ENCODE measurements at places on chromosomes 11 and 22.

GRCh38 chr11:65764434-65764833 lies 16.3 kb downstream of the AP5B1 start:
- no peak for DNase-seq

DNA sequence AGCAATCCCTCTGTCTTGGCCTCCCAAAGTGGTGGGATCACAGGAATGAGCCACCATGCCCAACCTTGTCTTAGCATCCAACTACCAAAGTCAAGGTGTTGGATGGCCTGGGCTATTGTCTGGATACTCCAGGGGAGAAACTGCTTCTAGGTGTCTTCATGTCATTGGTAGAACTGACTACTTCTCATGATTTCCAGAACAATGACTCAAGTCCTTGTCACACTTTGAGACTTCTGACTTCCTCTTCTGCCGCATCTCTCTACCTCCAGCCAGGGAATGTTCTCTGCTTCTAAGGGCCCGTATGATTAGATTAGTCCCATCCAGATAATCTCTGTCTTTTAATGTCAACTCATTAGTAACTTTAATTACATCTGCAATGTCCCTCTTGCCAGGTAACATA lies 30.6 kb downstream of the APOL6 start:
- no peak for DNase-seq

GRCh38 chr11:69241844-69242243 lies 52.1 kb upstream of the MYEOV start:
- DNase-seq = no peak

- DNase-seq = no peak
These were observed 36.6 kb downstream of the PARVG start for GRCh38 chr22:44217346-44217745.

DNA sequence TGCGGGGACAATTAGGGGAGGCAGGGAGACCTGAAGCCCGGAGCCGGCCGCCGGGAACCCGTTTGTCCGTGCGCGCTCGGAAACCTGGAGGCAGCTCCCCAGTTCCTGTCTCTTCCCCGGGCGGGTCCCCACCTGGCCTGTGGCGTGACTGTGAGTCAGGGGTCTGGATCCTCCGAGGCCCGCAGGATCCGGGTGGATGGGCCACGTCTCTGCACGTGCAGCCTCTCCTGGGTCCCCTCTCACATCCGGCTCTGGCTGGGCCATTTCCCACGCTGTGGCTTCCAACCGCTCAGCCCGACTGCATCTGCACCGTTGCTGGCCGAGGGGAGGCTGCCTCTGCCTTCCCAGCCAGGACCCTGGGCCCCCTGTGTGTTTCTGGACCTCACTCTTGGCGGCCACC lies 14.8 kb upstream of the H19 start:
- DNase-seq = no peak

- no peak for DNase-seq
These were observed 42.6 kb downstream of the ST14 start for GRCh38 chr11:130202009-130202817.

GRCh38 chr11:77322506-77322905 lies 21.0 kb upstream of the GDPD4 start:
- DNase-seq = no peak

DNA sequence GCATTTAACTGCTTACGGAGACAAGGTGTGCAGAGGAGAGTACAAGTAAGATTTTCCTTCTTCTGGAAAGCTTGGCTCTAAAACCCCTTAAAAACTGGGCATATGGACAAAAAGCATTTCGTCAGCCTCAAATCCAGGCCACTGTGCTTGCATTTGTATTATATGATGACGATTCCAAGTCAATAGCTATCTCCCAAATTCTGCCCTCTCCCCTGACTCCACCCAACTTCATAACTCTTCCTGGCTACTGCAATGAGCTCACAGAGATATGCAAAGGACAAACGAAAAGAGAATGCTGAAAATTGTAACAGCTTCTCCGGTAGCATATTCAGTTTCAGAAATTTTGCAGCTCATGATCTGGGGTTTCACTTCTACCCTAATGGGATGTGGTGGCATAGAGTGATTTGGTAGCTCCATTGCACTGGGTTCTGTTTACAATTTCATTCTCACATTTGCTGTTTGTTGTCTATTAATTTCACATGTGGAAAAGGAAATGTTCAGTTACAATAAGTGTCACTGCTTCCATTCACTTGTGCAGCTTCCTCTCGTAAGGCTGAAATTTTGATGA lies 45.6 kb upstream of the CHRM4 start:
- no peak for DNase-seq

DNA sequence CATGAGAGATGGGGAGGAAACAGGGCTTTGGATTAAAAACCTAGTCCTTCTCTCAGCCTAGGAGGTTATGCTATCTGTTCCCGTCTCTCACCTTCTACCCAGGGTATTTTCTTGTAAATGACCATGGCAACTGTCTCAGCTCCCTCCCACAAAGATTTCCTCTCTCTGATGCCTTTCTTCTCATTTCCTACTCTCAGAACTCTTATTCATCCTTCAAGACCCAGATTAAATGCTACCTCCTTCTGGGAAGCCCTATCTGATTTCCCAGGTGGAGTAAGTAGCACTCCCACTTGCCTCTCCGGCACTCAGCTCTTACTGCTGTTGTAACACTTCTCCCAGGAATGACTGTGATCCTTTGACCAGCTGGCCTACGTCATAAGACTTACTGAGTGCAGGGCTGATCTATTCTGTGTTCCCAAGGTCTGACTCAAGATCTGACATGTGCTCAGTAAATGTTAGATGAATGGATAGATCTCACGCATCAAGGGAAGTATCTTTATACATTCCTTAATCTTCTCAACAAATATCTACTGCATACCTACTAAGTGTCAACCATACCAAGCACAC lies 175.0 kb downstream of the TENM4 start:
- DNase-seq = no peak

DNA sequence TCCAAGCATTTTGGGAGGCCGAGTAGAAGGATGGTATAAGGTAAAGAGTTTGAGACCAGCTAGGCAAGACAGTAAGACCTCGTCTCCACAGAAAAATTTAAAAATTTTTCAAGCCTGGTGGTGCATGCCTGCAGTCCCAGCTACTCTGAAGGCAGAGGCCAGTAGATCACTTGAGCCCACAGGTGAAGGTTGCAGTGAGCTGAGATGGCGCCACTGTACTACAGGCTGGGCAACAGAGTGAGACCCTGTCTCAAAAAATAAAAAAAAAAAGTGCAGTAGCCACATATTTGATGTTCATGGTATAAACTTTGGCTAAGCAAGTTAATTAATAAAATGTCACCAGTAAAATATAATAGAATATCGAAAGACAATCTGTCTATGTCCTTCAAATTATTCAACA lies 27.0 kb downstream of the LGR4 start:
- DNase-seq = no peak

GRCh38 chr11:620935-621814 lies 3.6 kb downstream of the CDHR5 start:
- DNase-seq = no peak

- no peak for DNase-seq
These were observed 12.6 kb downstream of the KLHL35 start for GRCh38 chr11:75420224-75421034.

GRCh38 chr11:6755303-6755952 lies 16.3 kb downstream of the OR2AG2 start:
- peak; percentile 39 for DNase-seq

GRCh38 chr22:22916215-22916951 lies 28.8 kb downstream of the IGLL5 start:
- no peak for DNase-seq

GRCh38 chr22:20804650-20805049 lies 30.7 kb downstream of the SERPIND1 start:
- DNase-seq = no peak

- DNase-seq = peak; percentile 12
These were observed 69.7 kb downstream of the PRSS23 start for GRCh38 chr11:86869966-86870570.

- DNase-seq = no peak
These were observed 926 bp downstream of the CCDC157 start for GRCh38 chr22:30357650-30358215.

GRCh38 chr11:119108146-119108856 lies 1.2 kb downstream of the C2CD2L start:
- peak; percentile 45 for DNase-seq

- no peak for DNase-seq
These were observed 264.6 kb downstream of the NELL1 start for GRCh38 chr11:20933958-20934357.

All from CD4-positive, alpha-beta T cell treated with Interleukin-6 at 100 ng/mL for 8 hours (primary cell).